LHCN-M2 (cell line): ENCODE measurements at places on chromosomes 3 and 15. TPM values are rescaled to one million over a fixed set of nuclear protein-coding genes. Genes with fewer than 3 reads are reported as not detected.

The GABRB3 gene
- total RNA-seq: not detected in 2 replicates

The FXR1 gene
- 152 and 180 TPM in 2 replicates for total RNA-seq

The PEAK1 gene
- total RNA-seq: 11.7 and 15.0 TPM in 2 replicates

The WNT5A gene
- 173 and 180 TPM in 2 replicates for total RNA-seq

The SLC9C1 gene
- not detected in 2 replicates for total RNA-seq

The BUB1B gene
- 63.2 and 72.7 TPM in 2 replicates for total RNA-seq

The NR2E3 gene
- 0.06 TPM in 1 of 2 replicates, not detected in the other for total RNA-seq

The SPSB4 gene
- total RNA-seq: 0.52 and 0.58 TPM in 2 replicates
